ENCODE measurements at places on chromosomes 2 and 18. TPM values are rescaled to one million over a fixed set of nuclear protein-coding genes. Genes with fewer than 3 reads are reported as not detected.

RASGRP3 gene
- 3.9 TPM for total RNA-seq

ALLC gene
- not detected for total RNA-seq

VRK2 gene
- 15.3 TPM for total RNA-seq

LONRF2 gene
- 0.18 TPM for total RNA-seq

M1AP gene
- 0.60 TPM for total RNA-seq

TBR1 gene
- not detected for total RNA-seq

SP140L gene
- total RNA-seq, result 85.6 TPM

PDE1A gene
- total RNA-seq, result not detected

- DNase-seq, result no peak
- no peaks in the 10 kb centered on the region for H3K4me1 ChIP-seq
- no peak overlapping the region for H3K27ac ChIP-seq
- no peaks in the 10 kb centered on the region for H3K27me3 ChIP-seq
These were observed 42.7 kb downstream of the MDH1 start for GRCh38 chr2:63631501-63631900.

- no peak overlapping the region for H3K27ac ChIP-seq
- peaks cover 7% of the 10 kb centered on the region for H3K4me1 ChIP-seq
- no peak for DNase-seq
- H3K36me3 ChIP-seq, result no peaks in the 10 kb centered on the region
These were observed 58.4 kb downstream of the DYSF start for GRCh38 chr2:71511776-71512175.

DNA sequence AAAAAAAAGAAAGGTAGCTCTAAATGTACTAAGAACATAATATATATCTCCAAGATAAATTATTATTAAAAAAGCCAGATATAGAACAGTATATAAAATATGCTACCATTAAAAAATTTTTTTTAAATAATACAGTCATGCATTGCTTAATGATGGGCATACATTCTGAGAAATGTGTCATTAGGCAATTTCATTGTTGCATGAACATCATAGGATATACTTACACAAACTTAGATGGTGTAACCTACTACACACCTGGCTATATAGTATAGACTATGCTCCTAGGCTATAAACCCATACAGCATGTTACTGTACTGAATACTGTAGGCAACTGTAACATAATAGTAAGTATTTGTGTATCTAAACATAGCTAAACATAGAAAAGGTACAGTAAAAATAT lies 18.3 kb upstream of the LAPTM4A start:
- DNase-seq, result no peak
- H3K36me3 ChIP-seq, result peaks cover 4% of the 10 kb centered on the region
- peaks cover 19% of the 10 kb centered on the region for H3K27me3 ChIP-seq
- no peak overlapping the region for H3K4me3 ChIP-seq
- H3K27ac ChIP-seq, result no peak overlapping the region

DNA sequence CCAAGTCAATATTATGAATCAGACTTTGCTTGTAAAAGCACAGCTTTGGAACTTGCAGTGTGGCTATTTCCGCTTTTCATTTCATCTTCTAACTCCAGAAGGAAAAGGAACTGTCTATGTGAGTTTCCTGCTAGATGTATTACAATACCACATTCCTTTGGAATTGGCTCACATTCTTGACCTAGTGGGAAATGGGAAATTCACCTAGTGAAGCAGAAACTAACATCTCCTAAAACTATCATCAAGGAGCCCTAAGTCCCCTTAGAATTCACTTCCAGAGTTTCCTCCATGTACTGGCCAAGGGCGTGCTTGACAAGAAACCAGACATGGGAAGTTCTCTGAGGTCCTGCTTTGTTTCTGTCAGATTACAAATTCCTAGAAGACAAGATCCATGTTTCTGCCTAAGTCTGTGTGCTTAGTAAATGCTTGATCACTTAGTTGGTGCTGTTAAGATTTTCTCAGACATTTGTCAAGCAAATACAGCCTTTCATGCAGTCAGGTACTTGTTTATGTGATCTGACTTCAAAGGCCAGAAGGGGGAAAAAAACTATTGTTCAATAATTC lies 275.7 kb upstream of the FN1 start:
- H3K27me3 ChIP-seq, result peaks cover 6% of the 10 kb centered on the region
- DNase-seq, result no peak
- no peaks in the 10 kb centered on the region for H3K4me1 ChIP-seq
- H3K4me3 ChIP-seq, result no peak overlapping the region
- H3K27ac ChIP-seq, result no peak overlapping the region

GRCh38 chr2:33791625-33792024 lies 192.5 kb upstream of the FAM98A start:
- no peak overlapping the region for H3K27ac ChIP-seq
- H3K27me3 ChIP-seq, result peaks cover 4% of the 10 kb centered on the region
- H3K4me3 ChIP-seq, result no peak overlapping the region
- H3K36me3 ChIP-seq, result no peaks in the 10 kb centered on the region
- no peak for DNase-seq
- H3K4me1 ChIP-seq, result no peaks in the 10 kb centered on the region

DNA sequence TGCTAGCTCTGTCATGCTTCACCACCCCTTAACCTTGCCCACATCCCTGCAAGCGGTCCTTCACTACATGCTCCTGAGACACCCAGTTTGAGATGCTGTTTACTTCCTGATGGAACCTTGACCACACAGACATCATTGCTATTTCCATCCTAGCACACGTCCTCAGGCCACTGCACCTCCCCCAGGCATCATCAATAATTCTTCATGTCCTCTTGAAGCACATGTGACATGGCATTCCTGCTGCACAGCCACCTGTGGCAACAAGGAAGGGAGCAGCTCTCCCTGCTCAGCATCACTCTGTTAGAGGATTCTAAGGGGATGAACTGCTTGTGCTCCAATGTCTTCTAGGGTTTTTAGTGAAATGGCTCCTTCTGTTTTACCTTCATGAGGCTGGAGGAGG lies 26.1 kb upstream of the ST3GAL5 start:
- no peak overlapping the region for H3K27ac ChIP-seq
- DNase-seq, result no peak
- peaks cover 3% of the 10 kb centered on the region for H3K27me3 ChIP-seq
- H3K4me1 ChIP-seq, result peaks cover 3% of the 10 kb centered on the region

- no peak overlapping the region for H3K27ac ChIP-seq
- no peak overlapping the region for H3K4me3 ChIP-seq
- no peaks in the 10 kb centered on the region for H3K4me1 ChIP-seq
- H3K27me3 ChIP-seq, result no peaks in the 10 kb centered on the region
These were observed 346.1 kb upstream of the PLGLB2 start for GRCh38 chr2:87401726-87402345.

- no peaks in the 10 kb centered on the region for H3K27me3 ChIP-seq
- no peak overlapping the region for H3K4me3 ChIP-seq
- DNase-seq, result no peak
These were observed 45.5 kb downstream of the FSHR start for GRCh38 chr2:49108851-49109250.

DNA sequence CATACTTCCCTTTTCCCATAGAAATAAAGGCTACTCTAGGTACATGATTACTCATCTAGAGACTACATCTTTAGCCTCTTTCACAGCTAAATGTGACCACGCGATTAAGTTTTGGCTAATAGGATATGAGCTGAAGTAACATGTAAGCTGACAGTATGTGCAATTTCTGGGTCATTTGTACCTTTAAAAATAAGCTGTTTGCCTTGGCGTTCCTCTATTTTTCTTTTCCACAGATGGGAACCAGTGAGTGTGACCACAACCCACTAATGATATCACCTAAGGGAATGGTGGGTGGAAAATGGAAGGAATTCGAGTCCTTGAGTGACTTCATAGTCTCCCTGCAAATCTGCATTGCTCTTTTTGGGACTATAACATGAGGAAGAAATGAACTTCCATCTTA lies 11.7 kb upstream of the NABP1 start:
- no peak for DNase-seq
- no peak overlapping the region for H3K4me3 ChIP-seq
- H3K27ac ChIP-seq, result no peak overlapping the region
- H3K36me3 ChIP-seq, result no peaks in the 10 kb centered on the region

GRCh38 chr18:76373297-76373696 lies 121.7 kb downstream of the ZNF516 start:
- H3K27ac ChIP-seq, result peak overlapping the region; percentile 86
- DNase-seq, result no peak
- H3K4me1 ChIP-seq, result peaks cover 44% of the 10 kb centered on the region
- no peaks in the 10 kb centered on the region for H3K36me3 ChIP-seq

GRCh38 chr2:80454628-80455027 lies 150.1 kb upstream of the LRRTM1 start:
- no peak overlapping the region for H3K4me3 ChIP-seq
- H3K4me1 ChIP-seq, result no peaks in the 10 kb centered on the region
- H3K36me3 ChIP-seq, result no peaks in the 10 kb centered on the region
- H3K27ac ChIP-seq, result no peak overlapping the region
- H3K27me3 ChIP-seq, result no peaks in the 10 kb centered on the region

GRCh38 chr2:241767464-241768250 lies 9.0 kb upstream of the GAL3ST2 start:
- no peak overlapping the region for H3K27ac ChIP-seq
- peaks cover 15% of the 10 kb centered on the region for H3K4me1 ChIP-seq
- no peak for DNase-seq
- H3K36me3 ChIP-seq, result no peaks in the 10 kb centered on the region
- no peak overlapping the region for H3K4me3 ChIP-seq

DNA sequence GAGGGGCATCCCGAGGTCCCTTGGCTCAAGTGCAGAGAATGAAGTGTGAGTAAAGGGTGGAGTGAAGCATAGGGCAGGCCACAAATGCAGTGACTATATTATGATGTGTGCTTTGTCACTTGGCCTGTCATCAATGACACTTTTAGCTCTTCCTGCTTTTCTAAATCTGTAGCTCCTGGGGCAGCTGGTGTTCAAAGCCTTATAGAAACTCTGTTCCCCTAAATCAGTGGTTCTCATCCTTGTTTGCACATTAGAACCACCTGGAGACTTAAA lies 135.6 kb upstream of the LGALSL start:
- no peak for DNase-seq
- peaks cover 20% of the 10 kb centered on the region for H3K27me3 ChIP-seq

Data from T-helper 17 cell (primary cell).